Stimulated activated CD8-positive, alpha-beta memory T cell treated with anti-CD3 and anti-CD28 coated beads, Interleukin-4, amount 100 ng/mL, for 1 hour (primary cell): ENCODE measurements at places on chromosomes 7 and 10.

DNA sequence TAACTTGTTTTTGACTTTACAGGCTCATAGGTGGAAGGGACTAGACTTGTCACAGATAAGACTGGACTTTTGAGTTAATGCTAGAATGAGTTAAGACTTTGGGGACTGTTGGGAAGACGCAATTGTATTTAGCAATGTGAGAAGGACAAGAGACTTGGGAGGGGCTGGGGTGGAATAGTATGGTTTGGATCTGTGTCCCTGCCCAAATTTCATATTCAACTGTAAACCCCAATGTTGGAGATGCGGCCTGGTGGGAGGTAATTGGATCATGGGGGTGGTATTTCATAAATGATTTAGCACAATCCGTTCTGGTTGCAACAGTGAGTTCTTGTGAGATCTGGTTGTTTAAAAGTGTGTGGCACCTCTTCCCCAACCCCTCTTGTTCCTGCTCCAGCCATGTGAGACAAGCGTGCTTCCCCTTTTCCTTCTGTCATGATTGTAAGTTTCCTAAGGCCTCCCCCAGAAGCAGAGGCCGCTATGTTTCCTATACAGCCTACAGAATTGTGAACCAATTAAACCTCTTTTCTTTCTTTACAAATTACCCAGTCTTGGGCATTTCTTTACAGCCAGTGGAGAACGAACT, 22.6 kb downstream of the RNF216 start:
- DNase-seq, result no peak

DNA sequence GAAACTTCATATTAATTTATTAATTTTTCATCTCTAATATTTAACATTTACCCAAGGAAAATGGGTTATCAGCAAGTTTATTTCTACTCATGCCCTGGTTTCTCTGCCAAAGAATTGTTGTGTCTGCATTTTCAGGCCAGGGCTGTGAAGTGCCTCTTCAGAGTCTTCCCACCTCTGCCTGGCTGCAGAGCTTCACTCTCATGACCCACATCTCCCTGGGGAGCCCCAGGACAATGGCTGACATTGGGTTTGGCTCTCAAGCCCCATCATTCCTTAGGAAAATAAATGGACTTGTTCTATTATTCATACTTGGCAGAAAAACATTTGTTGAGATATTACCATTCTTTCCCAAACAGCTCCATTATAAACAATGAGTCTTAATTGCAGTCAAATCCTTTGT, 30.3 kb downstream of the CACNA2D1 start:
- DNase-seq, result no peak

- DNase-seq, result no peak
Observed at GRCh38 chr7:127158659-127159058, 94.1 kb downstream of the GRM8 start.

- no peak for DNase-seq
Observed at GRCh38 chr10:43221419-43222209, 45.3 kb downstream of the RASGEF1A start.

DNA sequence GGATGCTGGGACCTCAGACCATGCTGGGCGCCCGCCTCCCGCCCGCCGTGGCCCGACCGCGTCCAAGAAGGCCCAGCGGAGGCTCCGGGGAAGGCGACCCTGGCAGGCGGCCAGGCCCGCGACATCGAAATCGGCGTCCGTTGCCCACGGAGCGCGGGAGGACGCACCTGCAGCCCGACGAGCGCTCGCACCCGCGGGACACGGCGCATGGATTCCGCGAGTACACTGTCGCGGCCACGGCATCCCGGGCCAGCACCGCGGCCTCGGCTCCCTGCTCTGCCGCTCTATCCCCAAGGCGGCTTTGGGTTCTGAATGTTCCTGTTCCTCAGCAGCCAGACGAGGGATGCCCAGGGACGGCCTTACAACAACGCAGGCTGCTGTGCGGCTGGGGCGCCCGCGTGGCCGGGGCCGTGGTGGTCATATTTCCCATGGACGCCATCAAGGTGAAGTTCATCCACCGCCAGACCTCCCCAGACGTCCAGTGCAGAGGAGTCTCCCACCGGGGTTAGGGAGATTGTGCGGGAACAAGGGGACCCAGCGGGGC, 67.5 kb upstream of the ZNF722 start:
- DNase-seq, result no peak

- DNase-seq, result no peak
Observed at GRCh38 chr10:11231285-11231684, 213.6 kb downstream of the CELF2 start.

DNA sequence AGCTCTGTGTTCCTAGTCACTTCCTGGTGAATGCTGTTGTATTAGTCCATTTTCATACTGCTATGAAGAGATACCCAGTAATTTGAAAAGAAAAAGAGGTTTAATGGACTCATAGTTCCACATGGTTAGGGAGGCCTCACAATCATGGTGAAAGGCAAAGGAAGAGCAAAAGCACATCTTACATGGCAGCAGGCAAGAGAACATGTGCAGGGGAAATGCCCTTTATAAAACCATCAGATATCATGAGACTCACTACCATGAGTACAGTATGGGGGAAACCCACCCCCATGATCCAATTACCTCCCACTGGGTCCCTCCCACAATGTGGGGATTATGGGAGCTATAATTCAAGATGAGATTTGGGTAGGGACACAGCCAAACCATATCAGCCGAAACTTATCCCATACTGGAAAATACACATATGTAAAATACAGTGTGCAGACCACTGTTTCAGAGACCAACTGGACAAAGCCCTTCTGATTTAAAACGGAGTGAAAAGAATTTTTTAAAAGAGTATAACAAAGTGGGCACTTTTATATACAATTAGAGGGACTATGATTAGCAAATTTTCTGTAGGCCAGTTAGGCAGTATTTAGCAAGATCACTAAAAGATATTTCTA, 8.0 kb downstream of the CYREN start:
- DNase-seq, result no peak

DNA sequence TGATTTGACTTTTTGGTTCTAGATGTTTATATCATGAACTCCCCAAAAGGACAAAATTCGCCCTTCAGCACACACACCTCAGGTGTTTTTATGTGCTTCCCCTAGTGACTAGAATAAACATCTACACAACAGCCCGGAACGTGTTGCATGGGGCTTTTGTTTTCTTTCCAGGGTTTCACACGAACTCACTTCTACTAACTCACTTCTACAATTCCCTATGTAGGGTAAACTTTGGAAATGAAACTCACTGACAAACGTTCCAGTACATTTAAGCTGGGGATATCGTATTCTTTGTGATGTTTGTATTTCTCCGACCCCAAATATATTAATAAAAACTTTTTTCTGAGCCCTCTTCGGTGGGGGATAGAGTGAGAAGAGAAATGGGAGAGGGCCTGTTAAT, 1.4 kb downstream of the TRA2A start:
- no peak for DNase-seq
